K562 (cell line): ENCODE measurements at places on chromosomes 3 and 15. TPM values are rescaled to one million over a fixed set of nuclear protein-coding genes. Genes with fewer than 3 reads are reported as not detected.

DNA sequence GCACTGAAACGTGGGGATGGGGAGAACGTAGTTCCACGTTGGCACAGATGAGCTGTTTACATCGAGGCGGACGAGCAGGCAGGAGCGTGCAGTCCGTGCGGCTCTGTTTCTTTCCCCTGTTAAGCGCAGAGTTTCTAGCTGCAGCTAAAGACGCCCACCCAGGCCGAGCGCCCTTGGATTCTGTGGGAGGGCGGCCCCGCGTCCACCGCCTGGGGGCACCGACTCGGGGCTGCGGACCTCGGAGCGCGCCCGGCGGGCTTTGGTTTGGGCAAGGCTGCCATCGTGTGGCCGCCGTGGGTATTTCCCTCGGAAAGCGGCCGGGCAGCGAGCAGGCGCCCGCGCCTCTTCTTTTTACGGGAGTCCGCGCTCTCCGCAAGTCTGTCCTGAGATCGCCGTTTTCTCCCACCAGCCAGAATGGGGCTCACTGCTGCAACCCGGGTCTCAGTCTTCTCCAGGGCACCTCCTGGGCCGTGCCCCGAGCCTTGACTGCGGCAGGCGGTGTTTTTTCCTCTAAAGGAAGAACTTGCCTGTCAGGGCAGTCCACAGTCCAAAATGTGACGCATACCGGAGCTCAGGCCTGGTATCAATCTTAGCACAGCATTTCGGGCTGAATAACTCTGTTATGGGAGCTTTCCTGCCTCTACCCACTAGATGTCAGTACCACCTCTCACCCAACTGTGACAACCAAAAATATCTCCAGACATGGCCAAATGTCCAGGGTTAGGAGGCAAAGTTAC is 219.9 kb upstream of the IGF1R start:
- DNase-seq, result peak; percentile 61

The GOLGA8T gene
- not detected in 2 replicates for polyA plus RNA-seq

DNA sequence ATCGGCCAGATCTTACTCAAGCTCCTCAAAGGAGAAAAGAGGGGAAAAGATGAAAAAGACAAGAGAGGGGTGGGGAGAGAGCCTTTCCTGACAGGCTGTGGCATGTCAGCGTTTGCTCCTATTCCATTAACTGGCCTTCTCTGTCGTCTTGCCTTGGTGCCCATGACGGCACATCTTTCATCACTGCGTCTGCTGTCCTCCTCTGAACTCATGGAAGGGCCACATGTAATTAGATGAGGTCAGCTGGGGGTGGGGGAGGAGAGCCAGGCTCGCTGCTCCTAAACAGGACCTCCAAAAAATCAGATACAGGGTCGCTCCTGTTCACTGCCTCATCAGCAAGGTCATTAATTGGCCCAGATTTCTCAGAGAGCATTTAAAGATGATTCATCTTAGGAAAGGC is 49.7 kb downstream of the LRTM1 start:
- no peak for DNase-seq

GRCh38 chr15:36810656-36811449 is 231.4 kb downstream of the CDIN1 start:
- peak; percentile 27 for DNase-seq

- DNase-seq, result no peak
Measured at GRCh38 chr3:42529468-42529867, 27.0 kb downstream of the VIPR1 start.

The RPL39L gene
- 62.8 and 81.0 TPM in 2 replicates for polyA plus RNA-seq

DNA sequence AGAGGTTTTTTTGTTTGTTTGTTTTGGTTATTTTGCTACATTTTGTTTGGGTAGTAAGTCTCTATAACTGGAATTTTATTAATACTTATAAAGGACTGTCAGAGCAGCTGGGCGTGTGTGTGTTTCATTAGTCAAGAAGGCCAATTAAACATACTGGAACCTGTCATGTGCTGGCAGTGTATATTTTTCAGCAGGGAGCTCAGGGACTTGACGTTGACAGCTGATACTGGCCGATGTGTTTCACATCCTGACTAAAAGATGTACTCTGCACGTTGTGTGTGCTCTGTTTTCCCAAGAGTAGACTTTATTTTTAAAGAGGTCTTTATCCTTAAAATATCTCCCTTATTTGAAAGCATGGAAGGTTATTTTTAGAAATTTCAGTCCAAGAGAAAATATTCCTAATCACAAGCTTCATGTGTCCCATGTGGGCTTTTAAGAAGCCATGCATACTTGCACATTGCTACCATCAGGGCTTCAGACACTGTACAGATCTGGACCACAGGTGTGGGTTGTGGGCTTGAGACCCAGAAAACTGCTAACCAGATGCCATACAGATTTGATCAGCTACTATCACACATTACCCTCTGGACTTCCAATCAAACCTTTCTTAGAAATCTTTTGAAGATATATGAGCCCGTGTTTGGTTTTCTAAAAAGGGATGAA is 135.9 kb downstream of the FEZF2 start:
- DNase-seq, result no peak

DNA sequence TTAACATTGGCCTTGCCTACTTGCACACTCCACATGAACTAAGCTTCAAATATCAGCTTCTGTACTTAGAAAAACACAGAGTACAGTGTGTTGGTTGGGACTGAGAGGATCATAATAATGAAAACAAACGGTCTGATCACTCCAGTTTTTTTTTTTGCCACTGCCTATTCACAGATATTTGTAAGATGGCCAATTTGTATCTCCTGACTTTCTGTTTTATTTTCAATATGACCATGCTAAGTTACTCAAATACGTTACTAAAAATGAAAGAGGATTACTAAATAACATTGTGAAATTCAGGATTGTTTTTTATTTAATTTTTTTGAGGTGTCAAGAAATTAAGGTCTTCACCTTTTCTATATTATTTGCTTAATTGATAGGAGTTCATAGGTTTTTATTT is 595.1 kb downstream of the TUSC7 start:
- no peak for DNase-seq

DNA sequence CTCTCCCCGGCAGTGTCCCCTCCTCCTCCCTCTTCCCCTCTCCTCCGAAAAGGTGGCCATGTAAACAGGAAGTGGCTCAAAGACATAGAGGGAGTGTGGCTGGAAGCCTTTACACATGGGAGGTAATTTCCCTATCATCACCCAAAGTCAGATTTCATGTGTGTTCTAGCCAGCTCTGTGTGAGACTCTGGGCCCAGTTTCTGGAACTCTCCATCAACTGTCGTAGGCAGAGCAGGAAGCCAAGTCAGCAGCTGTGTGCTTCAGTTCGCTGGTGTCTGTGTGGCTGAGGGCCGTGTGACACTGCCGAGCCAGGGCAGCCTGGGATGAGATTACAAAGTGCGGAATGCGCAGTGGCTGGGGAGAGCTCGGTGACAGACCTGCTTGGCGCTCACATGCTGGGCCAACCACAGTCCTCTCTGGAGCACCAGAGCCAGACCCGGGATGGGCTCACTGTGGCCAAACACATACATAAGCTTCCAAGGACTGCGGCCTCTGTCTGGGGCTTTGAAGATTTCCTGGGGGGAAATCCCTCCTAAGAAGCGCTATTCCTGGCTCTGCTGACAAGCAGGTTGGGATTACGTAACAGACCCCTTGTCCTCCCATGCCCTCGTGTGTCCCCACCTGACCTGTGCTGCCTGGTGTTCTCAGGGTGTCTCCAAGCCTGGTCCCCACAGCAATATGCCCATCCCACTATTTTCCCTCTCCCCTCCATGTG is 50.7 kb downstream of the UMPS start:
- DNase-seq, result no peak

DNA sequence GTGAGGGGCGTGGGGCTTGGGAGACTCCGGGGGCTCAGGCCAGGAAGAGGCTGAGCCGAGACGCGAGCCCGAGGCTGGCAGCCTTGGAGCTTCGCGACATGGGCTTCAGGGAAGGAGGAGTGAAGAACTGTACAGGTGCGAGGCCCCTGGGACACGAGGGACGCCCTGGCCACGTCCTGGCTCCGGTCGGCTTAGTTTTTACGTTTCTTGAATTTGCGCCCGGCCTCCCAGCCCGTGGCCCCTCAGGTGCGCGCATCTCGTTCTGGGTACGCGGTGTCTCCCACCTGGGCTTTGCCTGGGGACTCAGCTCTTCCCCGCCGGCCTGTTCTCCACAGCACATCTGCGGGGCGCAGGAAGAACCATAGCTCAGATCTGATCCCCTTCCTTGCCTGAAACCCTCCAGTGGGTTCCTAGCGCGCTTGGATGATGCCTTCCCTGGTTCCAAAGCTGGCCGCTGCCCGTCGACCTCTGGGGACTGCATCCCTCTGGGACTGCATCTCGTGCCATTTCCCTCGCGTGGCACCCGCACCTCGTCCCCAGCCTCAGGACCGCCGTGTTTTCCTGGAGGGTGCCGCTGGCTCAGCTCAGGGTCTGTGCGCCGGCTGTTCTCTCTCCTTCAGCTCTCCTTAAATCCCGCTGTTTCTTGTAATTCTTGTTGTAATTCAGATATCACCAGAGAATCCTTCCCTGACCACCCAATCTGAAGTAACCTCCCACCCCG is 614 bp downstream of the CHCHD6 start:
- DNase-seq, result no peak

DNA sequence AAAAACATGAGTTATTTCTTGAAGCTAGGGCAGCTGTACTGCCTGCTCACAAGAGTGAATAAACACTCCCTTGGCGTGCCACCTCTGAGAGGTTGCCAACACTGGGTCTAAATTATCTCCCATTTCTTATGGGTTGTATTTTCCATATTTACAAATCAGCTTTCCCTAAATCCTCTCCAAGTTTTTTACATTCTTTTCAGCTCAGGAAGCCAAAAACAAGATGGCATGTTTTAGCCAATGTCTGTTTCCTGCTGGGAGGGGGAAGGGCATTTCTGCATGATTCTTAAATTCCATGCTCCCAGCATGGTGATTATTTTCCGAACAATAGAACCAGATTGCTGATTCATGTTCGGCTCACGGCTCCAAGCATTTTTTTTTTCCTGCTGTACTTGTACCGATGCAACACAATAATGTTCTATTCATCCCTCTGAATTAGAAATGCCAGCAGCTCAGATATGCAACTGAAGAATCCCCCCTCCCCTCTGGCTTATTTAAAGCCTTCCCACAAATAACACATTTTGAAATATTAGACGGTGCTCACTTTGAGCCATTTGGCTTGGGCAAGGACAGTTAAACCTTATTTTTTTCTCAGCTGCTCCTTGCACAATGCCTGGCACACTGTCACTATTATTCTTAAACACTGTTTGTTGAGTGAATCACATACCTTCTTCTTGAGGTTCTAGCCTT is 252.5 kb downstream of the THRB start:
- DNase-seq, result no peak

The POLR2H gene
- polyA plus RNA-seq, result 245 and 256 TPM in 2 replicates

- DNase-seq, result no peak
Measured at GRCh38 chr3:156818890-156819289, 7.3 kb upstream of the LEKR1 start.

DNA sequence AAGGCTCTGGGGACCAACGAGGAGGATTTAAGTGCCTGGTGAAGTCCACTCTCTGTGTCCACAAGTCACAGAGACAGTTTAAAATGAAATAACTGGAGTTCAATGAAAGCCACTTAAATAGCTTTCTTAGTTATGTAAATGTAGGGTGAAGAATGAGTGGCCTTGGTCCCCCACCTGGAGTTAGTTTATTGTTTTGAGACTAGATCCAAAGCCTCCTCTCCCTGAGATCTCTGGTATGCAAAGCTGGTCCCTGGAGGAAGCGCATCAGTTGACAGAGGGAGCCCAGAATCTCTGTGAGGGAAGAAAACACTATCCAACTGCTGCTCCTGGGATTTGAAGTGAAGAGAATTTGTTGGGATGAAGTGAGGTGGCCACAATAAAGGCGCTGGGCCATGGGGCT is 40.5 kb downstream of the EXOG start:
- DNase-seq, result no peak

DNA sequence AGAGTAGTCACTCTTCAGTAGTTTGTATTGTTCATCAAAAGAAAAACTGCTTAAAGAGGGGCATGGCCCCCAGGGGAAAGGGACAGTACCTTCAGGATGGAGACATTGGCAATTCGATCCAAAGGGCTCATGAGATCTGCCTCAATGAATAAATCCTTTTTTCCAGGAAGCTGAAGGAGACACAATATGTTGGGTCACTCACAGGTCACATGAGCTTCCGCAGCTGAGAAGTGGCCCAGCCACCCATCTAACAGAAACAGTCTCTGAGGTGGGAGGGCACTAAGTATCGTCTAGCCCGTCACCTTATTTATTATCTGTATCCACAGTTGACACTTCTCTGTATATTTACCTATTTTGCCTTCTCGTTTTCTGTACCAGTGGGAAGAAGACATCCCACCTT is 4.7 kb downstream of the VPS33B start:
- DNase-seq, result peak; percentile 54
